ENCODE measurements at places on chromosomes 1 and 21.

DNA sequence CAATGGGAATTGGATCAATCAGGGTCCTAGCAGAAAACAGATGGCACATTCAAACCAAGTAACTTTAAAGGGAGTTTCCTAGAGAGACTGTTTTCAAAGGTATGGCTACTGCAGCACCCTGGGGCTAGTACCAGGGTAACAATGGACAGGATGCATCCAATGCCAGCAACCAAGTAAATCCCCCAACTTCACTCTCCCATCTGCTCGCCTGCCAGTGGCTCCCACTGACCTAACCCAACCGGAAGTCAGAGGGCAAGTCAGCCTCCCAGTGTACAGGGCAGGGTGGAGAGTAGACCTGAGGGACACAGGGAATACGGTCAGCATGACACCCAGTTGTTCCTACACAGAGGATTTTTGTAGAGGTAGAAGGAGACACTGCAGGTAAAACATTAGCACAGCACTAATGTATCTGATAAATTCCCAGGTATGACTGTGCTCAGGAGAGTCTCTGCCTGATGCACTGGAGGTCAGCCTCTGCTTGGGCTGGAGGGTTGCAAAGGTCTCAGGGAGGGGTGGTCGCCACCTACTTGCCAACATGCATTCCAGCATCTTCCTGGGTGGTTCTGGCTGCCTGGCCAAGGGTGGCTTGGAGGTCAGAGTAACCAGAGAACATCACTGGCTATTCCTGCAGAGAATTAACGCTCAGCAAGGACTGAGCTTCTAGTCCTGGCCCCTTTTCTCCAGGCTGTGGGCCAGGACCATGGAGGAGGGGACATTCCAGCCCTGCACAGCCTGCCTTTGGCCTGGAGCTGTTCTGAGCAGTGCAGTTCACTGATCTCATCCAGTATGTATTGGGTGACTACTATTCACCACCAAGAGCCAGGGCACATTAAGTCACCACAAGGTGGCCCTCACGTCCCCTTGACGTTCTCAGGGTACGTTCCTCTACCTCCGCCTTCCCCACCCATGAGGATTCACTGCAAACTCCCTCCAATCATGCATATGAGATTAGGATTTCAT, 5.1 kb upstream of the GJA4 start:
- no peak for DNase-seq

- DNase-seq = no peak
Measured at GRCh38 chr1:114025609-114026401, 46.5 kb downstream of the OLFML3 start.

DNA sequence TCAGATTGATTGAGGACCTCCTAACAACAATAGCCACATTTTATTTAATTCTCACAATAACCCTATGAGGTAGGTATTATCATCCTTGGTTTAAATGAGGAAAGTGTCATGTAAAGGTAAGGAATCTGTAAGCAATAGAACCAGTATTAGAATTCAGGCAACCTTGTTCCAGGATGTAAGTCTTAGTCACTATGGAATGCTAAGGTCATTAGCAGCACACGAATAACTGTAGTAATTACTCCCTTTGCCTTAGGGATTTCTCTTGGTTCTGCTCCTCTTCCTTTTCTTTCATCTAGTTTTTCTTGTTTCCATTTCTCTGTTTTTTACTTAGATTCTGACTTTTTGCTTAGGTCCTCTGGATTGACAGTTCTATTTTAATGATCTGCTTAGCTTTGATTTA, 23.1 kb upstream of the ATP6V1G3 start:
- no peak for DNase-seq

GRCh38 chr1:33191731-33192275, 10.0 kb upstream of the TRIM62 start:
- DNase-seq = no peak

DNA sequence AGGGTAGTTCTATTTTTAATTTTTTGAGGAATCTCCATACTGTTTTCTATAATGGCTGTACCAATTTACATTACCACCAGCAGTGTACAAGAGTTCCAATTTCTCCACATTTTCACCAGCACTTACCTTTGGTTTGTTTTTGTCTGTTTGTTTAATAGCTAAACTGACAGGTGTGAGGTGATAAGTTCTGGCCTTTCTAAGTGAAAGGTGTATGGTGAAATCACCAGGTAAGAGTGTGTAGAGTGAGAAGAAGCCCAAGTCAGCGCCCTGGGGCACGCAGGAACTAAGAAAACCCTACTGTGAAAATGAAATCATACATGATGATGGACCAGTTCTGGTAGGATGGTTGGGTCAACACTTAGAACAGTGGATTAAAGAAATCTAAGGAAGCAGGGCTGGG, 34.5 kb downstream of the BTG3 start:
- no peak for DNase-seq

All from activated T-cell treated with anti-CD3 and anti-CD28 coated beads for 4 hours (primary cell).